Stimulated activated CD4-positive, alpha-beta T cell treated with anti-CD3 and anti-CD28 coated beads, TNF-alpha, amount 100 ng/mL, for 24 hours (primary cell): ENCODE measurements at places on chromosomes 12 and 14.

DNA sequence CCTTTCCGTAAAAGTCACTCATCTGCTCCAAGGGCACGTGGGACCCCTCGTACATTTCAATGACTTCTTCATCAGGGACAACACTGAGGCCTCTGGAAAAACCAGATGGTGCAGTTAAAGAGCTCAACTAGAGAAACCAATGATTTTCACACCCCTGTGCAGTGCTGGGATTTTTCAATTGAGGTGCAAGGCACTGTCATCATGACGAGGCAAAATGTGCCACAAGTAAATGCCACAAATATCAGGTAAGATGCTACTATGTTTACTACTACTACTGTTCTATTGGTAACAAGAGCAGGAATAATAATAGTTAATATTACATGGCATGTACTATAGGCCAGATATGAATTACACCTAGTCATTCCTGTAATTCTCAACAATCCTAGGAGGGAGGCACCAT lies 42.4 kb downstream of the NT5DC3 start:
- no peak for DNase-seq

GRCh38 chr12:109719123-109720022 lies 5.7 kb downstream of the FAM222A start:
- no peak for DNase-seq

DNA sequence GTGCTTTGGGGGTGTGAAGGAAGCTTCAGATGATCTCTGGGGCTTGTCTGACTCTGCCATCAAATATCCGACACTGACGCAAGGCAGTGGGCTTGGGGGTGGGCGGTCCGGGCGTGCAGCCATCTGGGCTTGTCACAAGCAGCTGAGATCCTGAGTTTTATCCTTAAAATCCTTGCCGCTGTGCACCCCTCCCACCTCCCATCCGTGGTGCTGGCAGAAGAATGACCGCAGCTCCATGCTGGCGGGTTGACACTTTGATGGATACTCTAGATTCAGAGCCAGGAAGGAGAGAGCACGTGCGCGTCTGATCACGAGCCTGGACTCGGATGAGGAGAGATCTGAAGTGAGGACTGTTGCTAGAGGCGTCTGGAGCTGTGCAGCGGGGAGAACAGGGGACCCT lies 3.0 kb downstream of the ZFYVE21 start:
- no peak for DNase-seq

GRCh38 chr12:67080637-67081036 lies 188.5 kb upstream of the CAND1 start:
- DNase-seq: no peak

- DNase-seq: no peak
These were observed 88.8 kb upstream of the DIO3 start for GRCh38 chr14:101472518-101472849.

DNA sequence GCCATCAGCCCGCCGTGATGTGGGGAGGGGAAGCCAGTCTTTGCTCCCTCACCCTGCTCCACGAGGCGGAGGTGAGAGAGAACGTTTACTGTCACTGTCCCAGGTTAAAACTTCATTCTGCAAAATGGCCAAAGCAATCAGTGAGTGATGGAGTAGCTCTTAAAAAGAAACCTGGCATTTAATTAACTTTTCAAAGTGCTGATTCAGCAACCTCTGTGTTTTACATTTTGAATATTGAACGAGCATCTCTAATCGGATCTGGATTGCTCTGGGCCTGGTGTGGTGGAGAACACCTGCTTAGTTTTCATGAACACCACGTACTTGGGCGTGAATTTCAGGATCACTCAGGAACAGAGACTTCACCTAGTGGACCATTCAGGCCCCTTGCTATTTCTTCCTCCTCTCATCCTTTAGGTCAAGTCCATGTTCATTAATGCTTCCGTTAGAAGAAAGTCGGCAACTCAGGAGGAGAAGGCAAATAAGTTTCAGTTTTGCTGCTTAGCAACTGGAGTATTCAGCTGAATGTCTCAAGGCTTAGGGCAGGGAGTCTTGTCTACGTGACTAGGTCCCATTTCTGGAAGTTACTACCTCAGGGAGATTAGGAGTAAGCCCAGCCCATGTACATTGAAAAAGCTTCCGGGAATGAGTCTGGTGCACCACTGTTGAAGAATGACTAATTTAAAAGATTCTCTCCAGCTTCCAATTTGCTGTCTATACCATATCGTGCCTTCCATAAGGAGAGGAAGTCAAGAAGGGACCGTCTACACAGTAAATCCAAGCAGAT lies 68.2 kb downstream of the IFT43 start:
- DNase-seq: no peak

GRCh38 chr12:123085066-123085465 lies 65.8 kb downstream of the PITPNM2 start:
- no peak for DNase-seq

- no peak for DNase-seq
These were observed 91.8 kb upstream of the PWP1 start for GRCh38 chr12:107593713-107594381.

GRCh38 chr12:122309564-122310121 lies 43.3 kb upstream of the VPS33A start:
- no peak for DNase-seq

GRCh38 chr12:43325786-43326185 lies 226.2 kb downstream of the ADAMTS20 start:
- DNase-seq: no peak

DNA sequence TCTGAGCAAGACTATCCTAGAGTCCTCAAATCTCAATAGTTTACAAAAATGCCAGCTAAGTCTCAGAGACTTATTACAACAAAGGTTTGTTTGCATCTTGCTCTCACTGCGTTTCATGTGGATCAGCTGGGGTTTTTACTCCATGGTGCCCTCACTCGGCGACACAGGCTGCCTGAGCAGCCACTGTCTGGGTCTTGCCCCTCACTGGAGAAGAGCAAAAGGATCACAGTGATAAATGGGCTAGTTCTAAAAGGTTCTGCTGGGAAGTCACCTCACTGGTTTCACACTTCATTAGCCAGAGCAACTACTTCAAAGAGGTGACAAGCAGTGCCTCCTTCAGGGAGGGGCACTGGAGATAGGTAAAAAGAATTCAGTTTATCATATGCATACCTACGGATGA lies 392.0 kb downstream of the RPL10L start:
- DNase-seq: no peak

DNA sequence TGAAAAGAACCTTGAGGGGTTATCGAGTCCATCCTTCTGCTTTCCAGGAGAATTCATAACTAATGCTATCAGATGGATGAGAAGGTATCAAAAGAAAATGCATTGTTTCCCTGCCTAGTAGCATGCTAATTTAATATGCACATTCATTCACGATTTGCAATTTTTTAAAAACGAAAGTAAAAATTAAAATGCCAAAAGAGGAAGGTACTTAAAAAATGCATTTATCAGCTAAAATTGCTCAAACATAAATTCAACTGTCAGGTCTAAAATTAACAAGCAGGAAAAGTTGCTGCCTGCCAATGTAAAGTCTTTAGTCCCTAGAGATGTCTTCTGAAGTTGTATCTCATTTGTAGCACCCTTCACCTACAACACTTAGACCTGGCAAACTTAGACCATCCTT lies 7.9 kb downstream of the ATF7 start:
- no peak for DNase-seq

DNA sequence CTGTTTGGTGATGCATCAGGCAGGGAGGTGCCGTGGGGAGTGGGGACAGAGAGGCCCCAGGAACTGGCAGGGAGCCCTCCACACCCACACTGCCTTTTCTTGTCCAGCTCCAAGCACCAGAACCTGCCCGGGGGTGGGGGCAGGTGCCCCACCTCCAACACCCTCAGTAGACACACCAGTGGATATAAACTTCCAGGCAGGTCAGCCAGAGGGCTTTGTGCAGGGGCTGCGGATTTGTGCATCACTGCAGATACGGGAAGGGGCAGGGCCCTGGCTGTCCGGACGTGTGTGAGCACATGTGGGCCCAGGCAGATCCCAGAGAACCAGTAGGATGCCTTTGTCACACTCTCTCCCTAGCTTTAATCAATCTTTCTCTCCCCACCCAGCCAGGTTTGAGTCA lies 1.3 kb upstream of the TGM1 start:
- no peak for DNase-seq

- no peak for DNase-seq
These were observed 44.2 kb downstream of the CLMN start for GRCh38 chr14:95275494-95275893.

GRCh38 chr12:111766608-111767361 lies at the start of gene ALDH2:
TSS of gene ALDH2 (plus strand) at chr12:111766933. CDS start at chr12:111766983, 50 bp downstream.
- DNase-seq: peak; percentile 2

DNA sequence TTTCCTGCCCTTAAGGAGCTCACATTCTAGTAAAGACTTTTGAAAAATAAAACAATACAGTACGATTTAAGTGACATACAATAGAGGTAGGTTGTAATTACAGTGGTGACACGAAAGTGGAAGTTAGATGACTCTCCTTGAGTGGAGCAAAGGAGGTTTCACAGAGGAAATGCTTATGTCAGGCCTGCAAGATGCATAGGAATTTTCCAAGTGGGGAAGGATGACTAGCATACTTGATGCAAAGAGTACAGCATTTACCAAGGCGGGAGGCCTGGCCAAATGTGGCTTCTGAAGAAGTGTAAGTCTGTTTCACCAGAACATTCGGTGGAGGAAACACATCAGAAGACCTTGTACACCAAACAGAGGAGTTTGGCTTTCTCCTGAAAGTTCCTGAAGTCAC lies 55.2 kb downstream of the ERO1A start:
- DNase-seq: peak; percentile 1

DNA sequence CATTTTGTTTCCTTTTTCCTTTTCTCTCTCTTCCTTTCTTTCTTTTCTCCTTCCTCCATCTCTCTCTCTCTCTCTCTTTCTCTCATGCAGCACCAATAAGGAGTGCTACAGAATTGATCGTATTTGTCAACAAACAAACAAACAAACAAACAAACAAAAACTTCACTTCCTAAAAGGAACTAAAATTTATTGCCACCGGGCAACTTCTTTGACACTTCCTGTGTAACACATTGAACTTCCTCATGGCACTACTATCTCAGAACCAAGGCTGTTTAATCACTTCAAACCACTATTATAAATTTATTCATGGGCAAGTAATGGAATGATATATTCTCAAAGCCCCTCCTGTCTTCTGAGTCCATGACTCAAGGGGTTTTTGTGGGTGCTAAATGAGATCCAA lies 51.3 kb downstream of the SERPINA3 start:
- no peak for DNase-seq

DNA sequence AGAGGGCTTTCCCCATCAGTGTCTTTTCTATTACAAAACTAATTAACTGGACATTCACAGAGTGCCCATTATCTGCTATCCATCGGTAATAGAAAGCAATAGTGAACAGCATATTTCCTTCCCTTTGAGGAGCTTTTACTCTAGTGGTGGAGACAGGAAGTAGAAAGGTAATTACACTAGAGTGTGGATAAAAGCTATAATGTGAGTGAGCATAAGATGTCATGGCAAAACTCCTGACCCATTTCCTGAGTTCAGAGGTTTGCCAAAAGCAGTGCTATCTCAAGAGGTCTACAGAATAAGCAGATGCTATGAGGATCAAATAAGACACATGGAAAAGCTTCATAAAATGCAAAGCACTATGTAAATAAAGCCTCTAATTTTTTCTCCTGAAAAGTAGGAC lies 24.0 kb downstream of the TIMELESS start:
- no peak for DNase-seq

DNA sequence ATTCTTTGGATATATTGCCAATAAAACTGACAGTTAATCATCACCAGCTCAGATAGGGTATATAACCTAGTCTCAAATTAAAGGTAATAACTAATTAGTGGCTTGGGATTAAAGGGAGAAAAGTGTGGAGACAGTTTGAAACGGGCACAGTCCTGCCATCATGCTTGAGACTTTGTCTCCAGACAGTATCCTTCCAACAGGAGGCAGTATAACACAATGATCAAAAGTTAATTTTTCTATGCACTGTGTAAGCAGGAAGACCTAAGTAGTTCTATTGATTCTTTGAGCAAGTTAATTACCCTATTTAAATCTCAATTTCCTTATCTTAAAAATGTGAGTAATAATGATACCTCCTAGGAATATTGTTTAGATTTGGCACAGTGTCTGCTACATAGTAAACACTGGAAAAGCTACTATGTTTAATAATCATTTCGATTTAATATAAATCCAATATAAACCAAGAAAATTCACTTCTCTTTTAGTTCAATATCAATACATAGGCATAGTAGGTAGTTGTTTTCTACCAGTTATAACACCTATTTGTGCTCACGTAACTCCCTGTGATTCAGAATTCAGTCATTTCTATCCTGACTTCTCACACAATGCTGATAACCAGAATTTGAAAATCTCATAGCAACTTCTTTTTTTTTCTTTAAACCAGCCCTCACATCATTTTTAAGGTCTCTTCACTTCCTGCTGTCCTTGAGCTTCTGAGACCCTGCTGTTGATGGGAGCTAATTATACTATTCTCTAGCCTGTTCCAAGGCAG lies 53.7 kb downstream of the GALNT4 start:
- DNase-seq: no peak

DNA sequence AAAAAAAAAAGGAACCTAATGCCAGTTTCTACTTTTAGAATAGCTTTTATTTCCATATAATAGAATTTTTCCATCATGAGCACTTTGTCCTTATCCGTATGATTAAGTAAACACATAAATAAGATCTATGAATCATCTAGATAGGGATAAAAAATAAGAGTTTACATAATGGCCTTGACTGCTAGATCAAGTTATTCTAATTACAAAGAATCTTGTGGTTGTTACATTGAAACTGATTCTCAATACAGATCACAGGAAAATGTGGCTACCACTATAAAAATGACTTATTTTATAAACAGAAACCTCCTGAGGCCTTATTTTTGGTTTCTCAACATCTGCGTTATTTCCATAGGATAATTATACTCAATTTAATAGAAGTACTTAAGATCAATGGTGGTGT lies 34.4 kb upstream of the NDUFA12 start:
- no peak for DNase-seq

DNA sequence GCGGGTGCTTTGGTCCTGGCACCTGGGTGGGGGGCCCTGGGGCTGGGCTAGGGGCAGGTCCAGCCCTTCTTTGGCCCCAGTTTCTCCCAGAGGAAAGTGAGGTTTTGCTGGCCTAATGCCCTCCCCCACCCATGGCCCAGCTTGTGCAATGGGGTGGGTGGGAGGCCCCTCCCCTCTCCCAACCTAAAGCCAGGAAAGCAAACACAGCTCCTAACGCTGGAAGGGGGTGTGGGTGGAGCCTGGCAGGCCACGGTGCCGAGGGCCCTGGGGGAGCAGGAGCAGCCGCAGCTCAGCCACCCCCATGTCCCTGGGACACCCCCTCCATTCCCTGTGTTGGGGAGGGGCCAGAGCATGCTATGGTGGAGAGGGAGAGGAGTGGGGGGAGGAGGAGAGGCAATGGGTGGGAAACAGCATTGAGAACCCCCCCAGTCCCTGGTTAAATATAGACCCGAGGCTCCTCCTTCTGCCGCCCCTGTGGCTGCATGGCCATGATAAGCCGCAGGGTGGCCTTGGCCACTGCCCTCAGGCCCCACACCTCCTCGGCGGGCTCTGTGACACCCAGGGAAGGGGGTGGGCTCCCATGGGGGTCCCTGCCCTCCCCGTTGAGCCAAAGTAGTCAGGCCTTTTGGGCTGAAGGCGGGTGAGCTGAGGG lies 4.7 kb downstream of the EXOC3L4 start:
- DNase-seq: no peak

- DNase-seq: no peak
These were observed 6.7 kb downstream of the SDS start for GRCh38 chr12:113396828-113397496.

GRCh38 chr12:47458279-47458678 lies 247.6 kb downstream of the RPAP3 start:
- no peak for DNase-seq
